ENCODE measurements at places on chromosomes 16 and 17.
A peak's percentile ranks its signal among the peaks of the same experiment; 100 is the strongest.

DNA sequence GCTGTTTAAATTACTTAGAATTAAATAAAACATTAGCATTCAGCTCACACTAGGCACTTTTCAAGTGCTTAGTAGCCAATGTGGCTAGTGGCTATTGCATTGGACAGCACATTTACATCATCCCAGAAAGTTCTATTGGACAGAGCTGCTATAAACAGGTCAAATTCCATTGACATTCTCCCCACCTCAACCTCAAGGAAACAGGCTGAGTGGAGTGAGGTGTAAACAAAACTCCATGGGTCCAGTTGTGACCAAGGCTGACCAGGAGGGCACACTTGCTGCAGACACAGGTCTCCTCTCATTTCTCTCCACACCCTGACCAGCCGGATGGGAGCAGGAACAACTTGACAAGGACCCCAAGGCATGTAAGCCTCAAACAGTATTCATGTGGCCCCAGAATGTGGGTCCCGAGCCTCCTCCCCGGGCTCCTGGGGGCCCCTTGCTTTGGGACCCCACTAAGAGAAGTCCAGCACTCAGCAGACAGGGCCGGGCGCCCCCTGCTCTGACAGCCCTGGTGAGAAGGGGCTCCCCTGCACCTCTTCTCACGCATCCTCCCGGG lies 488 bp downstream of the C17orf113 start:
- H3K4me3 ChIP-seq = peak overlapping the region; percentile 46
- H3K4me1 ChIP-seq = peaks cover 5% of the 10 kb centered on the region

DNA sequence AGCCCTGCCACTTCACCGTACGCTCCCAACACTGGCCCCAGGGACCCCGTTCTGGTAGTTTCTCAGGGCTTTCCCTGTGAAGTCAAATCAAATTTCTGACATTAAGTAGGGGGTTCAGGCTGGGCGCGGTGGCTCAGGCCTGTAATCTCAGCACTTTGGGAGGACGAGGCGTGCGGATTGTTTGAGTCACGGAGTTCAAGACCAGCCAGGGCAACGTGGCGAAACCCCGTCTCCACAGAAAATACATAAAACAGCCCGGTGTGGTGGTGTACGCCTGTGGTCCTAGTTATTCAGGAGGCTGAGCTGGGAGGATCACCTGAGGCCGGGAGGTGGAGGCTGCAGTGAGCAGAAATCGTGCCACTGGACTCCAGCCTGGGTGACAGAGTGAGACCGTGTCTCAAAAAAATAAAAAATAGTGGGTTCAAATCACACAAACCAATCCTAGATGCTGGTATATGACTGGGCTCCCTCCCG lies 632 bp downstream of the CYBC1 start:
- DNase-seq = no peak
- H3K4me1 ChIP-seq = peaks cover 21% of the 10 kb centered on the region
- H3K36me3 ChIP-seq = peaks cover 37% of the 10 kb centered on the region
- H3K4me3 ChIP-seq = peak overlapping the region; percentile 99

GRCh38 chr16:80466024-80466987 lies 74.5 kb upstream of the DYNLRB2 start:
- H3K4me3 ChIP-seq = no peak overlapping the region
- no peaks in the 10 kb centered on the region for H3K36me3 ChIP-seq
- H3K27ac ChIP-seq = no peak overlapping the region
- peaks cover 6% of the 10 kb centered on the region for H3K4me1 ChIP-seq

GRCh38 chr17:50519141-50519834 lies 11.0 kb downstream of the MYCBPAP start:
- H3K36me3 ChIP-seq = no peaks in the 10 kb centered on the region
- no peak for DNase-seq
- H3K4me3 ChIP-seq = no peak overlapping the region

GRCh38 chr16:70551788-70552187 lies 28.2 kb downstream of the SF3B3 start:
- DNase-seq = no peak
- H3K4me1 ChIP-seq = peaks cover 38% of the 10 kb centered on the region
- peaks cover 94% of the 10 kb centered on the region for H3K36me3 ChIP-seq
- H3K4me3 ChIP-seq = no peak overlapping the region
- no peaks in the 10 kb centered on the region for H3K27me3 ChIP-seq
- no peak overlapping the region for H3K27ac ChIP-seq

DNA sequence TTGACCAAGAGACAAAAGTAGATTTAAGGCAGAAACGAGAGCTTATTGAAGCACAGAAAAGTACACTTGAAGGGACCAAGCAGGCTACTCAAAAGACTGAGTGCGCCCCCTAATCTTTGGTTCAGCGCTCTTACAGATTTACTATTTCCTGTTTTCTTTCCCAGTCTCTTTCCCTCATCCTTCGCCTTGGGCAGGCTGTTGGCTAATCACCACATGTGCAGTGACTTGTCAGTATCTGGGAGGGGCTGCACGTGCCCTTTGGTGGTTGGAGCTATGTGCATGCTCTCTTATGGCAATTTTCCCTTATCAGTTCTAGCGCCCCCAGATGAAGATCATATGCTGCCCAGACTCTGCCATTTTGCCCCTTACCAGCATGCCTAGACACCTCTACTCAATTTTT lies 35.4 kb upstream of the SHISA6 start:
- DNase-seq = no peak
- no peaks in the 10 kb centered on the region for H3K4me1 ChIP-seq
- H3K4me3 ChIP-seq = no peak overlapping the region
- no peaks in the 10 kb centered on the region for H3K36me3 ChIP-seq

DNA sequence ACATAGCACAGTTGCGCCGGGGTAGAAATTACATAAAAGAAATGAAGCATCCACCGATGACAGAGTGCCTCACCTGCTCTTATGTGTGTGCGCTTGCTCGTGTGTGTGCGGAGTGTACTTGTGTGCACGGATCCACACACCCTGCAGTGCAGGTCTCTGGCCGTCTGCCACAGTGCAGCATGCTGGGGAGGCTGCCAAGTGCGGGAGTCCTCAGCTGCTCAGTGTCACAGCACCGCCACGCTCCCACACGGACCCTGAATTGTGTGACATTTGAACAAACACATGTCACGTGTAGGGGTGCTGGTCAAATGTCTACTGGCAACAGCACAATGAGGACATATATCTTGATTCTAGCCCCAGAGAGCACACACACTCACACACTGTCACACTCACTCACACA lies 243.0 kb upstream of the MYOCD start:
- H3K27me3 ChIP-seq = no peaks in the 10 kb centered on the region
- DNase-seq = no peak
- H3K4me1 ChIP-seq = peaks cover 17% of the 10 kb centered on the region
- no peak overlapping the region for H3K4me3 ChIP-seq

- H3K27me3 ChIP-seq = no peaks in the 10 kb centered on the region
- no peak for DNase-seq
- peaks cover 29% of the 10 kb centered on the region for H3K36me3 ChIP-seq
- H3K4me3 ChIP-seq = peak overlapping the region; percentile 62
- peak overlapping the region; percentile 57 for H3K27ac ChIP-seq
Measured at GRCh38 chr17:28041844-28042656, 427 bp upstream of the NLK start.
